Glutamatergic neuron (in vitro differentiated cells): ENCODE measurements at places on chromosomes 6 and 20. TPM values are rescaled to one million over a fixed set of nuclear protein-coding genes. Genes with fewer than 3 reads are reported as not detected.

The TINAG gene
- total RNA-seq: not detected

The PCNA gene
- total RNA-seq: 43.3 TPM

The PACRG gene
- not detected for total RNA-seq

The KCNG1 gene
- total RNA-seq: 3.6 TPM

The PPIL4 gene
- total RNA-seq: 26.8 TPM

The GNAS-AS1 gene
- 11.7 TPM for total RNA-seq

The ADGRF4 gene
- not detected for total RNA-seq

The FAM209B gene
- not detected for total RNA-seq

The BEND6 gene
- total RNA-seq: 1.2 TPM

The PNRC1 gene
- total RNA-seq: 91.4 TPM

The SLC17A2 gene
- total RNA-seq: not detected

The ABT1 gene
- 15.9 TPM for total RNA-seq

The PSORS1C1 gene
- not detected for total RNA-seq

The GPLD1 gene
- 2.0 TPM for total RNA-seq

The HCK gene
- total RNA-seq: 0.78 TPM

The SLC17A9 gene
- 1.8 TPM for total RNA-seq

The PPP1R16B gene
- total RNA-seq: 5.3 TPM

The BPI gene
- total RNA-seq: not detected

The HTR1E gene
- total RNA-seq: 0.34 TPM

The OR2J3 gene
- total RNA-seq: not detected

The BTNL2 gene
- not detected for total RNA-seq

The RAET1E gene
- total RNA-seq: not detected
